ENCODE measurements at places on chromosomes 7 and 10.

DNA sequence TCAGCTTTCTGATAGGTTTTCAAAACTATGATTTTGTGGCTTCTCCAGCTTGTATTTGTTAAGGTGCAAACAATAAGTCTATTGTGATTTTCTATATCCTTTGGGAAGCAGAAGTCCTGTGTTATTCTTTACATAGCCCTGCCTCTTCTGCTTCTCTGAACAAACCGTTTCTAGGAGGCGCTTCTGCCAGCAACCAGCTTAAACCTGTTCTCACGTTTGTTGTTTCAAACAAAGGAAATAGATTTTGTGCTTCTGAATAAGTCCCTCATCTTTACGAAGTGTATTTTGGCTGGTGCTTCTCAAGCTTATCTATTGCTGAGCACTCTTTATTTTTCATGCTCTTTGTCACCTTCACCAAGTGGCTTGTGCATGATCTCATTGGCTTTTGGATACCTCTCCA is 61.0 kb downstream of the VTI1A start:
- no peak for DNase-seq

- DNase-seq = no peak
Observed at GRCh38 chr10:23370106-23370505, 25.5 kb upstream of the C10orf67 start.

- no peak for DNase-seq
Observed at GRCh38 chr7:986766-987751, 4.1 kb downstream of the CYP2W1 start.

- no peak for DNase-seq
Observed at GRCh38 chr7:91512958-91513357, 248.7 kb downstream of the FZD1 start.

DNA sequence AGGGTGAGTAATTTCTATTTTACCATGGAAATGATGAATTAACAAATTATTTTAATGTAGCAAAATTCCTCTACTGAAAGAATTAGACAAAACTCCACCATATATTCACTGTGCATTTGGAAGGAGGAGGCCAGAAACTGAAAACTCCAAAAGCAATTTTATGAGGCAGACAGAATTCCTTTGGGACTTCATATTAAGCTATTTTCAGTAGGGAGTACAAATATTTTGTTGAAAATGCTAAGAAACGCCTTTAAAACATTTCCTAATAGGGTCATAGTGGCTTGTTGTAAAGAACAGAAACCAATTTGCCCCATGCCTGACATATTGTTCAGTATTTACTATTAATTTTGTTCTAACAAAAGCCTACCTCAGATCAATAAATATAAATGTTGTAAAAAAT is 117.8 kb downstream of the TES start:
- DNase-seq = no peak

DNA sequence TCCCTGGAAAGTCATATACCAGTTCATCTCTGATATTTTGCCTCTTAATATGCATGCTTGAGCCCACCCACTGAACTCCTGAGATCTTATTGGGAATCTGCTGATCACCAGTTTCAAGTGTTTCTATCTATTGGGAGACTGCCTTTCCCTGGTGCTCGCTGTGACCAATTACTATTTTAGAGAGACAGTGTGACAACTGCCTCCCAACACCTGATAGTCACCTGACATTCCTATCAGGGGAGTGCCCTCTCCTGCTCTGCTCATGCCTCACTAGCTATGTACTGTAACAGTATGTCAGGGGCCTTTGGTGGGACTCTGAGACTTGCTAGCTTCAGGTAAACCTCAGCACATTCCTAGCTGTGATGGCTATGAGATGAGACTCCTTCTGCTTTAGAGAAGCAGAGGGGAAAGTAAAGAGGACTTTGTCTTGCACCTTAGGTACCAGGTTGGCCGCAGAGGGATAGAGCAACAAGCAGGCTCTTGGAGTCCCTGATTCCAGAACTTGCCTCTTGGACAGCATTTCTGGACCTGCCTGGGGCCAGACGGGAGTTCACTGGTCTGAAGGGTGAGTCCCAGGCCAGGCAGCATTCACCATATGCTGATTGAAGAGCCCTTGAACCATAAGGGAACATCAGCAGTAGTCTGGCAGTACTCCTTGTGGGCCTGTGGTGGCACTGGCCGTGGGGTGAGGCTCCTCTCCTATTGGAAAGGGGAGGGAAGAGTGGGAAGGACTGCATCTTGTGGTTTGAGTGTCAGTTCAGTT is 34.4 kb upstream of the ARHGAP12 start:
- no peak for DNase-seq

GRCh38 chr7:27435461-27435860 is 192.9 kb downstream of the EVX1 start:
- no peak for DNase-seq

GRCh38 chr7:51471981-51472296 is 155.3 kb upstream of the COBL start:
- DNase-seq = no peak

DNA sequence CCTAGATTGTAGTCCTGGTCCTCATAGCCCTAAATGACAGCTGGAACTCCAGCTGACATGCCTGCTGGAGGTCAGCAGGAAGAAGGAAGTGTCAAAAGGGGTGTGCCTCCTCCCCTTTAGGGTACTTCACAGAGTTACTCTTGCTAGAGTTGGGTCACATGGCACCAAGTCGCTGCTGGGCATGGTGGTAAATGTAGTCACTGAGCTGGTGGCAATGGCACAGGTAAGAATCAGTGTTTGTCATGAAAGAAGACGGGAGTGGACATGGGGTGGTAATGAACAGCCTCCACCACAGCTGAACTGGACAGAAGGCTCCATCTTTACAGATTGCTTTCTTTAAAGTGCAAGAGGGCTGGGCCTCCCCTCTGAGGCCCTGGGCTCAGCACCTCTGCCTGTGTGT is 122.3 kb downstream of the ACTR3B start:
- DNase-seq = no peak

GRCh38 chr7:24665564-24666294 is 91.5 kb downstream of the GSDME start:
- peak; percentile 60 for DNase-seq

GRCh38 chr10:124521429-124521871 is 59.8 kb downstream of the LHPP start:
- DNase-seq = no peak

GRCh38 chr7:29567174-29567573 is 3.5 kb downstream of the PRR15 start:
- DNase-seq = no peak

GRCh38 chr10:8325024-8325980 is 270.8 kb downstream of the GATA3 start:
- DNase-seq = peak; percentile 82

GRCh38 chr7:129698516-129699418 is 87.2 kb downstream of the NRF1 start:
- DNase-seq = no peak

DNA sequence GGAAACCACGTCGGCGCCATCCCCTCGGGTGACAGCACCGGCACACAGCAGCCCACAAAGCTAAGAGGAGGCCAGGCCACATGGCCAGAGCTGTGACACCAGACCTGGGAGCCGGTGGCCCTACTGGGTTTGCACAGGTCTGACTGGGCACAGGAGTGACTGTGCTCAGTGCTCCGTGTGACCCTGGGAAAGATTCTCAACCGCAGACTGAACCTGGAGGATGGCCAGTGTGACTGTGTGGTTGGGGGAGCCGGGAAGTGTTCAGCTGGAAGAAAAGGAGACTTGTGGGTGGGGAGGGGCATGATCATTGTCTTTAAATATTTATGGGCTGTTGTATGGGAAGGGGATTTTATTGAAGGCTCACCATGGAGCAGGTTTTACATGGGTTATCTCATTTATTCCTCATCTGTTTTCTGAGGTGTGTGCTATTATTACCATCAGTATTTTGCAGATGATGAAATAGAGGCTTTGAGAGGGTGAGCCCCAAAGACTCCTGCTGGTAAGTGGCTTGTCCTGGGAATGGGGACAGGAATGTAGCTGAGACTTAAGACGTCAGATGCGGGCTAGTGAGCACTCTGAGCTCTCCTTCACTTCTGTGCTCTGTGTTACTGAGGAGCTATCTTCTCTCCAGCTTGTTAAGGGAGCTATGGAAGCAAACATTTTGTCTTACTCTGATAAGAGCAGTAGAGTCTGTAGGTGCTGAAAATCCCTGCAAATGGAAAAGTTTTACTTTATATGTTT is 127.5 kb downstream of the TMEM178B start:
- DNase-seq = no peak

DNA sequence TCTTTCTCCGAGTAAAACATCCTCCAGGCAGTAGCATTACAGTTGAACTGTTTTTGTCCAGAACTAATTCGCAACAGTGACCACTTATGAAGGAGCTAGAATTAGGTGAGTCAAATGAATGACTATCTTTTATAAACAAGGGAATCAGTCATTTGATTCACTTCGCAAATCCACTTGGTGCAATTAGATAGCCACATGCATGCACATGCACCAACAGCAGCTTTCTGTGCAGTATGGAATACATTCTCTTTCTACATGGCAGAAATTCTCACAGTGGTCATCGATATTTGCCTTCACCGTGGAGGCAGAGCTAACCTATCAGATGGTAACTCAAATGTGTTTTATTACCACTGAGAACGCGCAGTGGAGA is 118.8 kb downstream of the CDK6 start:
- no peak for DNase-seq

GRCh38 chr10:119496273-119496672 is 46.2 kb downstream of the RGS10 start:
- DNase-seq = peak; percentile 58

DNA sequence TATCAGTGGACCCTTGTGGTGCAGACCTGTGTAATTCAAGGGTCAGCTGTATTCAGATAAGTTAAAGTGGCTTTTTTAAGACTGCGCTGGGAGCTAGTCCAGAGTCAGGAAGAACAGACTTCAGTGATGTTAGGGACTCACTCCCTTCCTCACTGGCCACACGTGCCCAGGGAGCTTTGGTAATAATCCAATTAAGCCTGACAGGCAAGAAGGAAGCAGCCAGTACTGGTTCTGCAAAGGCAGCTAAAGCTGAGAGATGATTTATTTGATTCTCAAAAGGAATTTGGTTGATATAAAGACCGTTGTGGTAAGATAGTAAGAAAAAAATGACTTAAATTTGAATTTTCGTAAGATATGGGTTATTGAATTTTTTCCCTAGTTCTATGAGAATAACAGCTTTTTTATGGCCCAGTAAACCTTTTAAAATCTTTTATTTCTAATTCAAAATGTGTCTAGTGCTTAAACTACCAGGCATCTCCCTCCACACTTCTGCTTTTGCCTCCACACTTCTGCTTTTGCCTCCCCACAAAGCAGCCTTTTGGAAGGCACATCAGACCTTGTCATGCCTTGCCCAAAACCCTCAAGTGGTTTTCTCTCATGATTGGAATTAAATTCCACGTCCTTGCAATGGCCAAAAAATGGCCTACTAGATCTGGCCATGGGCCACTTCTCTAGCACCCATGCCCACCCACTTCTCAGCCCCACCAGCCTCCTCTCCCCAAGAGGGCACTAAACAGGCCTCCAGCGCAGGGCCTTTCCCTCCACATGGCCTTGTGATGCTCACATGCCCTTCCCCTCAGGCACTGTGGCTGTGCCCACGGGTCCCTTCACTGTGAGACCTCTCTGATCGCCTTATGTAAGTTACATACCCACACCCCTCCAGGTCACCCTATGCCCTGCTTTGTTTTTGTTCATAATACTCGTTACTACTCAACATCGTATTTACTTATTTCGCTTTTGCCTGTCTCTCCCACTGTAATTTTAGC is 92.5 kb downstream of the POU6F2 start:
- no peak for DNase-seq

DNA sequence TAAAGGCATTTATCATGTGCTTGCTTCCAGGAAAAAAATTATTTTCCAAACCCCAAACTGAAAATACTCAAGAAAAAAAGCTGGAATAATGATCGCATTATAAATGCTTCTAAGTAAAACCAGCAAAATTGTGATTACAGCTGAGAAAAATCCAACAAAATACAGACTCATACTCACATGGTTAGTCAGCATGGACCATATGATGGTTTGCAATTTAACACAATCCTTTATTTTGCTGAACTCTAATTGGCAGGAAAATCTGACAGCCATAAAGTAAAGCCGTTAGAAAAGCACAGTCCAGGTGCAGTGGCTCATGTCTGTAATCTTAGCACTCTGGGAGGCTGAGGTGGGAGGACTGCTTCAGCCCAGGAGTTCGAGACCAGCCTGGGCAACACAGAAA is 59.6 kb downstream of the BRI3 start:
- no peak for DNase-seq

GRCh38 chr7:150736864-150737263 is 354 bp upstream of the GIMAP5 start:
- DNase-seq = no peak

DNA sequence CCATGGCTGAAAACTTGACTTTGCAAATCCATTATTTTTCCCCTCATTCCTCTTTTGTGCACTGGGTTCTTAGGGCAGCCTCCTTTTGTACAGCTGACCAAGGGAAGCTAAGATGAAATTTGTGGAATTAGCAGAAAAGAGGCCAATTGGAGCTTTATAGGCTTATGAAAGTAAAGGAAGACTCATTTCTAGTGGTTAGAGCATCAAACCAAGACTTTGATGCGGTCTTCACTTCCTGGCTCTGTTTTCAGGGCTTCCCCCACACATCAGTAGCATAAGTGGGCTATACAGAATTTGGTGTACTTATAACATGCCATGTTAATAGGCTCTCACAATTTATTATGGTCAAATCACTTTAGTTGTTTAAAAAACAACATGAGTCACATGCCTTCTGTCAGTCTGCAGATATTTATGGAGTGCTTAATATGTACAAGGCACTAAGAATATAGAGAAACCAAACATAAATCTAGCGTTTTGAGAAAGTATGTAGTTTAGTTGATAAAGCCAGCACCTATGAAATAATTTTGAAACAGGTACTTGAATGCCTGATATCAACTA is 5.7 kb downstream of the AUTS2 start:
- peak; percentile 42 for DNase-seq

DNA sequence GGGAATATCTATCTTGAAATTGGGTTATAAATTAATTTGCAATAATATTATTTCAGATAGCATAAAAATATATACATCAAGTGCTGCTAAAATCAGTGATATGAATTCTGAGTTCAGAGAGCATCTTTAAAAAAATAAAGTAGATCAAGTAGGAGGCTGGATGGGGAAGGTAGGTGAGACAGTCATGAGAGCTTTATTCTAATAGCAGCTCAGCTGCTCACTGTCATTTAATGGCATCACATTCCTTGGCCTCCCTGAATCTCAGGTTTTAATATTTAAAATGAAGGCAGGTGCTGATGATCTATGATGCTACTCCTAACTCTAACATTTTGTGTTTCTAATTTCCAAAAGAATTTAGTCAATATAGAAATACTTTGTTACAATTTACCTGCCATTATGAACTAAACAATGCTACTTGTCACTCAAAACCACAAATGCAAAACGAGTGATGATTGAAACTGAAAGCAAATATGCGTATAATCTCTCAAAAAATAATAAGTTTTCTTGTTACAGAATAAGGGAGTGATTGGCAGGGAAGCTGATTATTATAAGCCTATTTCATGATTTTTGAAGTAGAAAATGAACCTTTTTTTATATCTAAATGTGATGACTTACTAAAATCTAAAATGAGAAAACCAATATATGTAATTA is 147.6 kb upstream of the CSTF2T start:
- no peak for DNase-seq
